ENCODE measurements at places on chromosomes 5 and 9.
A peak's percentile ranks its signal among the peaks of the same experiment; 100 is the strongest.

GRCh38 chr9:124218438-124218982 lies 39.2 kb upstream of the NEK6 start:
- DNase-seq = peak; percentile 75

- no peak for DNase-seq
Observed at GRCh38 chr9:123631862-123632261, 275.9 kb downstream of the CRB2 start.

DNA sequence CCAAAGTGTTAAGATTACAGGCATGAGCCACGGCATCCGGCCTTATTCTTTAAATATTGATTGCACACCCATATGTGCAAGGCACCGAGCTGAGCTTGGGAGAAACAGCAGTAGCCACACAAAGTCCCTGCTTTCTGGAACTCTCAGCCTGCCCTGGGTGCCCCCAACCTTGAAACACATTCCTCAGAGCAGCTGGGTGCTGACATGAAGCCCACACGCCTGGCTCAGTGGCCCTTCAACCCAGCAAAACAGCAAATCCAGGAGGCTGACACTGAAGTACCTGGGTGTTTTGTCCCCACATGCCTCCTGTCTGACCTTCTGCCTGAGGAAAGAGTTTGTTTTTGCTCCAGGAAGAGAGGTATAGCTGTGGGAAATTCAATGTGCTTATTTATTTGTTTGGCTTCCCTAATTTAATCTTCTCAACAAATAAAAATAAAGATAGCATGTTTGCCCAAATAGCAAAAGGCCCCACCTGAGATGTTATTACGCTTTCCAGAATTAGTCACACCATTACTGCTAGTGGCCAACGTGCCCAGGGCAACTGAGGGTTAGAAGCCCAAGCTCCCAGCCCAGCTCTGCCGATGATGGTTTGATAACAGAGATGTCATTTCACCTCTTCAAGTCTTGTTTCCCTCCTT lies 13.4 kb upstream of the TCOF1 start:
- no peak for DNase-seq

DNA sequence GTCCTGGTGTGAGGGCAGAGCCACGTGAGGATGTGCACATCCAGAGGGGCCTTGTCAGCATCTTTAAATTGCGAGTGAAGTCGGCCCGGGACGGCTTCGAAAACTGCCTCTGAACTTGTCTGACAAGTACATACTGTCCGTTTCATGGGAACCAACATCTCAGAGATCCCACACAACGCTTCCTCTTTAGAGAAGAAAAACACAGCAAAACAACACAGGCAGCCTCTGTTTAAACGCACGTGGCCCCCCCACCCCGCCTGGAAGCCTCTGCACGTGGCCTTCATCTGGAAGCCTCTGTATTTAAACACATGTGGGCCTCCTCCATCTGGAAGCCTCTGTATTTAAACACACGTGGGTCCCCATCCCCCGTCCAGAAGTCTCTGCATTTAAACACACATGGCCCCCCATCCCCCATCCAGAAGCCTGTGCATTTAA lies 29.2 kb downstream of the CEP72 start:
- DNase-seq = no peak

GRCh38 chr5:157449011-157449723 lies 10.8 kb upstream of the NIPAL4 start:
- peak; percentile 26 for DNase-seq

- DNase-seq = peak; percentile 33
Observed at GRCh38 chr5:138463419-138464007, 1.8 kb upstream of the EGR1 start.

GRCh38 chr9:124784509-124784908 lies 7.6 kb downstream of the OLFML2A start:
- DNase-seq = peak; percentile 86

DNA sequence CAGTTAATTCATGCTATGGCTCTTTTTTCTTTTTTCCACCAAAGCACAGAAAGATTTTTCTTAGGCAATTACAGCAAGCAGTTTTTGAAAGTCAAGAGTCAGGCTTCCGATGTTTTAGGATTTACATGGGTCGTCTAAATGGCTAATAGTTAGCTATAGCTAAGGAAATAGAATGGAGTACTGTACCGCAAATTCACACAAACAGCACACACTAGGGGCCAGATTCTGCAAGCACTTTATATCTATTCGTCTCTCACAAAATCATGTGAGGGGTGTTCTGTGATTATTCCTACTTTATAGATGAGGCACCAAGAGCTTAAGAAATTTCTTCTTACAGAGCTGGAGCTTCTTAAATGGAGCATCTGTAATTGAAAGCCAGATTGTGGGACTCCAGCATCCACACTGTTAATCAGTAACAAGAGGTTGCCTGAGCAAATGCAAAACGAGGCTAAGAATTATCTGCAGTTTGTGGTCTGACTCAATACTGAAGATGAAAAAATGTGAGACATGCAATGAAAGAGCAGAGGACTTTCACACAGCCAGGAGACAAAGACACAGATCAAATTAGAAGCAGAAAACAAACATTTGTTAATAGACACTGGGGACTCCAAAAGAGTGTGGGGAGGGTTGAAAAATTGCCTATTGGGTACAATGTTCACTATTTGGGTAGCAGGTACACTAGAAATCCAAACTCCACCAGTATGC lies 62.7 kb upstream of the CTXN3 start:
- no peak for DNase-seq

DNA sequence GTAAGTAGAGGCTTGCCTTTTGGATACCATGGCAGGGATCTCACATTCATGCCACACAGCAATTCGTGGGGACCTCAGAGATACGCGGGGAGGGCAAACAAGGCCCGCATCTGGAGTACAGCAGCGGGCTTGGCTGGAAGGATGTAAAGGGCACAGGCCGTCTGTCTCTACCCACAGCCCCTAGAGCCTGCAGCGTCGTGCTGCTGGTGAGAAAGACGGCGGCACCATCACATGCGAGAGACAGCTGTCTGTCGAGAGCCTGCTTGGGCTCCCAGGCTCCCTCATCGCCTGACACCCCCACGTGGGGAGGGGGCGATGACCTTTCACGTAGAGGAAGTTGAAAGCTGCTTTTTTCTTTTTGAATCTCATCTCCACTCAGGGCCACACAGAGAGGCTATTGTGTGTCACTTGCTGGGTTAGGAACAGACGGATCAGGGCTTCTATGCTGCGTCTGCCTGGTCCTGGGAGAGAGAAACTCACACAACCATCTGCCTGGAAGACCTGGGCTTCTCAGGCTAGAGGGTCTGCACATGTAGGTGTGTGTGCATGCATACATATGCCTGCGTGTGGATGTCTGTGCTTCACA lies 134.6 kb upstream of the PPP1R26 start:
- no peak for DNase-seq

- DNase-seq = no peak
Observed at GRCh38 chr9:14584571-14584970, 108.7 kb downstream of the ZDHHC21 start.

GRCh38 chr5:160167624-160168165 lies 48.4 kb upstream of the PWWP2A start:
- DNase-seq = no peak

DNA sequence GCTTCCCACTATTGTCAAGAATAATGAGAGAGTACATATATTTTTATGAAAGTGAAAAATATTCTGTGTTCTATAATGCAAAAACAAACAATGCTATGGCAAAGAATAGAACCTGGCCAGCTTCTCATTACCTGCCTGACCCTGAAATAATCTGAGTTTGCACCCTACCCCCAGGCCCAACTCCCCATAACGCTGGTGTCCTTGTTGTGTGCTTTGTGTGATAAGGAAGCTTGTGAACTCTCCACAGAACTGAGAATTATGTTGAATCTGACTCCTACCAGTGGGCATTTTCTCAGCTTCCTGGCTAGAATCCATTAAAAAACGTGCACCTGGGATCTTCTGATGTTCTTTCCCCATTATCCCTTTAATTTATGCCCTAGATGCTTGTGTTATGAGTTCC lies 178.0 kb upstream of the GNA14 start:
- DNase-seq = no peak

DNA sequence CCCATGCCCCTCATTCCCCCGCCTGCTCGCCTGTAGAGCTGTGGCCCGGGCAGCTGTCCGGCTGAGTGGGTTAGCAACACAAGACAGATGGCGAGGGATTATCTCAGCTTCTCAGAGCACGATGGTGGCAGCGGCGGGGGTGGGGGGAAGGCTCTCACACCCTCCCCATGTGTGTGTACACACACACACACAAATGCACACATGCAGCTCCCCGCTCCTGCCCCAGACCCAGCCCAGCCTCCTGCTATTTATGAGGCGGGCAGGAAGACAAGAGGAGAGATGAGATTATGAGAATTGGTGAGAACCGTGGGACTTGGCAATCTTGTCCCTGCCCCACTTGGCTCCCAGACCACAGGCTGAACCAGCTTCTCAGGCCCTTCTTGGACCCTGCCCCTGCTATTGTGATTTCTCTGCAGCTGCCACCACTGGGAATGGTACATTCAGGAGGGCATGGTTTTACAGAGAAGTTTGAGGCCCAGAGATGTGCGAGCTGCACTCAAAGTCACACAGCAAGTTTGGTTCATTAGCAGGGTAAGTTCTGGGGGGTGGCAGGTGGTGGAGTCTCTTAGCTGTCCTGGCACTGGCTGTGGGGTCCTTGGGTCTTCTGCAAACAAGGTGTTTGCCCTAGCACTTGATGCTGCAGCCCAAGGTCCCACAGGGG lies 51.0 kb upstream of the PSD2 start:
- no peak for DNase-seq

DNA sequence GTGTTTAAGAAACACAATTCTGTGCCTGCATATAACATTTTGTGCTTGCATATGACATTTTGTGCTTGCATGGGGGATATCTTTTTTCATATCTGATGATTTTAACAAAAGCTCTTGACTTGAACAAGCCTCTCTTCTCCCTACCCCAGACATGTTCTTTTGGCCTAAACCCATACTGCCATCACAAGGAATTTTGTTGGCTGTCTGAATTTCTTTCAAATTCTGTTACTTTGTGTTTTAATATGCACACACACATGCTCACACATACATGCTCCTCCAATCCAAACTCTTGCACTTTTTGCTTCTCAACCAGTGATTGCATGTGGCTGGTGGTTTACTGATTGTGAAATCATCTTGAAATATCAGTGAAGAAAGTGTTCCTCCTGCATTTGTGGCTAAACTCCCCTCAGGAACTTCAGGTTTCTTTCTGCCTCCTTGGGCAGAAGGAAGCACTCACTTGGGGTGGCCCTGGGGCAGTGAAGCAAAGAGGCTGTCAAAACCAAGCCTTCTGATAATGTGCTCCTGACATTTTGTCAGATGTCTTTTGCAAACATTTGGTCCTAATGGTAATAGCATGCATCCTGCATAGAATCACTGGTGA lies 377.2 kb upstream of the KLF4 start:
- DNase-seq = no peak

- DNase-seq = peak; percentile 69
Observed at GRCh38 chr5:134845335-134845851, 375 bp upstream of the C5orf24 start.

GRCh38 chr5:160957312-160957861 lies 105.4 kb upstream of the ATP10B start:
- no peak for DNase-seq

GRCh38 chr5:179268966-179269693 lies 76.1 kb downstream of the ADAMTS2 start:
- peak; percentile 63 for DNase-seq

DNA sequence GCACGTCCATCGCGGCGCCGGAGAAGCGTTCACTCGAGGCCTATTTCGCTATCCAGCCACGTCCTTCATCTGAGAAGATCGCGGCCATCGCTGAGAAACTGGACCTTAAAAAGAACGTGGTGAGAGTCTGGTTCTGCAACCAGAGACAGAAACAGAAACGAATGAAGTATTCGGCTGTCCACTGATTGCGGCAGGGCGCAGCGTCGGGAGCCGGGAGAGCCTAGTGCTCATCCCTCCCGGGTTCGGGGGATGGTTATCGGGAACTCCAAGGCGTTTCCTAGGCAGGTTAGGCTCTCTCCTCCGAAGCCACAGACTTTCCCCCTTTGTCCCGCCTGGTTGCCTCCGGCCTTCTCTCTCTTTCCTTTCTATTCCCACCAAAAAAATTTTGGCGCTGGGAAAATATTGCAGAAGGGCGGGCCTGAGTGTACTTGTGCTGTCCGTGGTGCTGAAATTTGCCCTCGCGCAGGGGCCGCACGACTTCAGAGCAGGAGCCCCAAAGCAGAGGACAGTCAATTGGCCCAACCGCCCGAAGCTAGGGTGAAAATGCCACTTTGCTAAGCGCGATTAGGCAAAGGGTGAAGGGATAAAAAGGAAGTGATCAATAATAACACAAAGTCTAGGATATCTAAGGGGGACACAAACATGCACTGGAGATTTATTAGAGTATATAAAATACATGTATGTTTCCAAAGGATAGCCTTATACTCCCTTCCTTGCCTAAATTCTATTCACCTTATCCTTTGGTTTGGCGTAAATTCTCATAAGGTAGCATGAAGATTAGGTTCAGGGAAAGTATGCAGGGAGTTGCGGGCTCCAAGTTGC lies 1.8 kb downstream of the POU4F3 start:
- peak; percentile 73 for DNase-seq

- no peak for DNase-seq
Observed at GRCh38 chr5:130616161-130616560, 548.9 kb downstream of the HINT1 start.

GRCh38 chr9:102631559-102631958 lies 363.6 kb upstream of the CYLC2 start:
- no peak for DNase-seq

- DNase-seq = no peak
Observed at GRCh38 chr5:133928587-133929393, 39.6 kb downstream of the C5orf15 start.

- peak; percentile 68 for DNase-seq
Observed at GRCh38 chr9:111016426-111017045, 21.7 kb downstream of the LPAR1 start.

- DNase-seq = no peak
Observed at GRCh38 chr9:127323393-127323792, 58.8 kb downstream of the GARNL3 start.

GRCh38 chr5:59328709-59329296 lies 564.7 kb downstream of the PDE4D start:
- no peak for DNase-seq

DNA sequence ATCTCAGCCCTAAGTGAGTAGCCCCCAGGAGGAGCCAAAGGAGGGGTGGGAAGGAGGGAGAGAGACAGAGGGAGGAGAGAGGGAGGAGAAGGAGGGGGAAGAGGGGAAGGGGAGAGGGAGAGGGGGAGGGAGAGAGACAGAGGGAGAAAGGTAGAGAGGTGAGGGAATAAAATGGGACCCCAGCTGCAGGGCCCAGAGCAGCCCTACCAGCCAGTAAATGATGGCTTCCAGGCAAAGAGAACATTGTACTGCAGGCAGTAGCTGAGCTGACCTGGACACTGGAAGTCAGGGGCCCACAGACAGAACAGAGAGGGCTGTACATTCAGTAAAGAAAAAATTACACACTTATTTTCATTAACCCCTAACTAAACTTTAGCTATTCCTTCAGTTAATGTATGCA lies 57.8 kb upstream of the GNE start:
- DNase-seq = no peak

GRCh38 chr5:159005062-159005461 lies 94.7 kb downstream of the EBF1 start:
- no peak for DNase-seq

DNA sequence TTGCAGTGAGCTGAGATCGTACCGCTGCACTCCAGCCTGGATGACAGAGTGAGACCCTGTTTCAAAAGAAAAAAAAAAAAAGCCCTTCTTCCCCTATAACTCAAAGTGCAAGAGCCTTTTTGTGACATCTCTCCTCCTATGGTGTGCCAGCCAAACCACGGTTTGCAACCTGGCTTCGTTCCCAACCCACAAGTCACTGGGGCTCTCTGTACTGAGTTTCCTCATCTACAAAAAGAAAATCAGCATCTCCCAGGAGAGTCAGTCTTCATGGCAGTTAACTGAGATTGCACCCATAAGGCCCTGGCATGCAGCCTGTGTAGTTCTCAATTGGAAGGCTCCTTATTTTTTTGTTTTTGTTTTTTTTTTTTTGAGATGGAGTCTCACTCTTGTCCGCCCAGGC lies 14.8 kb downstream of the ODF2 start:
- peak; percentile 69 for DNase-seq
